ENCODE measurements at places on chromosomes 3 and 15. TPM values are rescaled to one million over a fixed set of nuclear protein-coding genes. Genes with fewer than 3 reads are reported as not detected.

The OIP5 gene
- total RNA-seq: 13.6 TPM

The GOLGA8K gene
- 0.73 TPM for total RNA-seq

The CACNA1D gene
- 1.2 TPM for total RNA-seq

The STAG1 gene
- 9.6 TPM for total RNA-seq

The ARL14 gene
- 1.1 TPM for total RNA-seq

The THOC7 gene
- total RNA-seq: 69.6 TPM

The UROC1 gene
- not detected for total RNA-seq

The ZNF106 gene
- total RNA-seq: 12.3 TPM

The LYZL4 gene
- not detected for total RNA-seq

The SLC35G2 gene
- total RNA-seq: 28.8 TPM

The CATSPER2 gene
- 0.89 TPM for total RNA-seq

The C2CD4B gene
- total RNA-seq: not detected

The SYNPR gene
- not detected for total RNA-seq

The NR1I2 gene
- not detected for total RNA-seq

The WDR93 gene
- 0.28 TPM for total RNA-seq

The SCAMP2 gene
- 66.7 TPM for total RNA-seq

The NCBP2 gene
- 47.6 TPM for total RNA-seq

The SLC12A8 gene
- 1.6 TPM for total RNA-seq

The MST1 gene
- 0.89 TPM for total RNA-seq

The TRPM1 gene
- not detected for total RNA-seq

The CRABP1 gene
- total RNA-seq: 0.71 TPM

The SNX22 gene
- 0.96 TPM for total RNA-seq

The PPM1L gene
- 0.84 TPM for total RNA-seq

The LSM3 gene
- 21.0 TPM for total RNA-seq

The XCR1 gene
- not detected for total RNA-seq

The COLQ gene
- total RNA-seq: 0.43 TPM

The ATP13A5 gene
- total RNA-seq: not detected

The NAA50 gene
- total RNA-seq: 186 TPM

The SCN11A gene
- not detected for total RNA-seq

The MNS1 gene
- 2.7 TPM for total RNA-seq

The EXD1 gene
- not detected for total RNA-seq

The ISL2 gene
- total RNA-seq: 5.1 TPM

The ADAMTS17 gene
- total RNA-seq: 0.06 TPM

The RPL4 gene
- 5,362 TPM for total RNA-seq

The ABHD17C gene
- total RNA-seq: 42.0 TPM

The STAB1 gene
- 0.05 TPM for total RNA-seq

The THRB gene
- total RNA-seq: 0.99 TPM

The GRM7 gene
- total RNA-seq: not detected

The TUBGCP4 gene
- total RNA-seq: 5.4 TPM
